ENCODE measurements at places on chromosomes 7 and 10. TPM values are rescaled to one million over a fixed set of nuclear protein-coding genes. Genes with fewer than 3 reads are reported as not detected.

GRCh38 chr7:28954471-28954870, 3.7 kb downstream of the TRIL start:
- H3K27ac ChIP-seq = no peak overlapping the region
- H3K36me3 ChIP-seq = peaks cover 6% of the 10 kb centered on the region
- peaks cover 18% of the 10 kb centered on the region for H3K4me1 ChIP-seq
- peaks cover 68% of the 10 kb centered on the region for H3K27me3 ChIP-seq
- DNase-seq = no peak

DNA sequence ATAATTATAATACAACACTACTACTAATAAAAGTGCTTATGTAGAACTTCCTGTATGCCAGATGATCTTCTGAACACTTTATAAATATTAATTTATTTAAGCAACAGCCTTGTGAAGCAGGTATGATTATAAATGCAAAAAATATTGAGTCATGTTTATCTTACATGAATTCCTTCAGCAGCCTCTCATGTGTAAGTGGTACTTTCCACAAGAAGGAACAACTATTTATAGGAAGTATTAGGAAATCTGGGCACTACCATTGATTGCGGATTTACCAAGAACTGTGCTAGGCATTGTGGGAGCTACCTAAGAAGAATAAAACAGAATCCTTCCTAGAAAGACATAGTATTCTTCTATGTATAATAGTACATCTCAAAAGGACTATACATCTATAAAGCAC, 10.7 kb upstream of the STEAP4 start:
- H3K4me1 ChIP-seq = no peaks in the 10 kb centered on the region
- H3K27me3 ChIP-seq = peaks cover 10% of the 10 kb centered on the region
- H3K27ac ChIP-seq = no peak overlapping the region
- no peak overlapping the region for H3K4me3 ChIP-seq
- DNase-seq = no peak

GRCh38 chr10:69458430-69459100, 7.3 kb downstream of the TSPAN15 start:
- no peak for DNase-seq
- H3K36me3 ChIP-seq = no peaks in the 10 kb centered on the region
- no peak overlapping the region for H3K4me3 ChIP-seq
- peaks cover 23% of the 10 kb centered on the region for H3K4me1 ChIP-seq
- peak overlapping the region; percentile 27 for H3K27ac ChIP-seq

DNA sequence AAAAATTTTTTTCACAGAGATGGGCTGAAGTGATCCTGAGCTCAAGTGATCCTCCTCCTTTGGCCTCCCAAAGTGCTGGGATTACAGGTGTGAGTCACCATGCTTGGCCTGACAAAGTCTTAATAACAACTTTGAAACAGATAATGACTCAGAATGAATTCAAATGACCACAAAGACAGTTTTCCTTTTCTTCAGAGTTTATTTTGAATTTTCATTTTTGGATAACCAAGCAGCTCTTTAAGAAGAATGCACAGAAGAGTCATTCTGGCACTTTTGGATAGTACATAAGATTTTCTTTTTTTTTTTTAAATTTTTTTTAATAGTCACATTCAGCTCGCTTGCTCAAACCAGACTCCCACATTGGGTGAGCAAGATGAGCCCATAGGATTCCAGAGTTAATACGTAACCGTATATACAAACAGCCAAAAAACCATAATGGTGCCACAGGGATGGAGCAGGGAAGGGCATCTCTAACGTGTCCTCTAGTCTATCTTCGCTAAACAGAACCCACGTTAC, 43.0 kb upstream of the NMT2 start:
- H3K4me3 ChIP-seq = no peak overlapping the region
- H3K27me3 ChIP-seq = no peaks in the 10 kb centered on the region
- peaks cover 9% of the 10 kb centered on the region for H3K36me3 ChIP-seq
- no peak overlapping the region for H3K27ac ChIP-seq
- H3K4me1 ChIP-seq = peaks cover 41% of the 10 kb centered on the region
- DNase-seq = no peak

DNA sequence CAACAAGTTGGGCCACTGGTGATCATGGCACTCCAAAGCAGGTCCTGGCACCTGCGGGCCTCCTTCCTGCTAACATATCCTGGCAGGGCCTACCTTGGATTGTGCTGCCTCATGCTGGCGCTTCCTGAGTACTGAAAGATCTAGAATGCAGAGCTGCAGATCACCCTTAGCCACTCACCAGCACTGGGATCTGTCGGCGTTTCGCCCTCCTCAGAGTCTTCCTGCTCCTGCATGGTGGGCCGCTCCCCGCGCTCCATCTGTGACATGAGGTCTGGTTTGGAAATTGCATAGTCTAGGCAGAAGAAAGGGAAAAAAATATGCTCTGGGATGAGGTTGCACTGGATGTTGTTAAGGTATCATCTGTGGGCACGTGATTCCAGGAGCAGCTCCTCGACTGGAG, 10.0 kb downstream of the ZNF777 start:
- peak; percentile 18 for DNase-seq
- no peak overlapping the region for H3K27ac ChIP-seq
- H3K27me3 ChIP-seq = no peaks in the 10 kb centered on the region
- H3K36me3 ChIP-seq = peaks cover 49% of the 10 kb centered on the region

GRCh38 chr7:151346470-151346769, 4.8 kb downstream of the NUB1 start:
- DNase-seq = no peak
- H3K27ac ChIP-seq = no peak overlapping the region
- peaks cover 53% of the 10 kb centered on the region for H3K36me3 ChIP-seq
- no peaks in the 10 kb centered on the region for H3K27me3 ChIP-seq
- no peak overlapping the region for H3K4me3 ChIP-seq
- H3K4me1 ChIP-seq = peaks cover 39% of the 10 kb centered on the region

DNA sequence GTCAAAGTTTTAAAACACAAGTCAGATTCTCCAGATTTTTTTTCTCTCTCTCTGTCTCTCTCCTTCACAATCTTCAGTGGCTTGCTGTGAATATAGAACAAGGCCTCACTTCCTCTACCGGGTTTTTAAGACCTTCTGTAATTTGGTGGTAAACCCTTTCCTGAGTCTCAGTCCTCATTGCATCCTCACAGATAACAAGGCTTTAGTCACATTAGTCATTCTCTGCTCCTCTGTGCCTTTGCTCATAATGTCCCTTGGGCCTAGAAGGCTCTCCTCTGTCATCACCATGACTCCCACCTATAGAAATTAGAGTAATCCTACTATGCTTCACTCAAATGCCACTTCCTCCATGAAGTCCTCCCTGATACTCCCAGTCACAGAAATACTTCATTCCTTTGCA, 172.7 kb upstream of the HPS1 start:
- H3K27ac ChIP-seq = no peak overlapping the region
- DNase-seq = no peak
- peaks cover 13% of the 10 kb centered on the region for H3K27me3 ChIP-seq
- no peak overlapping the region for H3K4me3 ChIP-seq

DNA sequence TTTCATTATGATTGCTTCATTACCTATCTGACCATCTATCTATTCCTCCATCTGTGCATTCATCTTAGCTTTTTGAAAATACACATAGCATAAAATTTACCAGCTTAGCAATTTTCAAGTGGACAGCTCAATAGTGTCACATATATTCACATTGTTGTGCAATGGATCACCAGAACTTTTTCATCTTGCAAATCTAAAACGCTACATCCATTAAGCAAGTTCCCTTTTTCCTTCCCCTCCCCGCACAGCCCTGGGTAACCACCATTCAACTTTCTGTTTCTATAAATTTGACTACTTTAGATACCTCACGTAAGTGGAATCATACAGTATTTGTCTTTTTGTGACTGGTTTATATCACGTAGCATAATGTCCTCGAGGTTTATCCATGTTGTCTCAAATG, 78.0 kb upstream of the ADRB1 start:
- no peak for DNase-seq
- no peak overlapping the region for H3K27ac ChIP-seq
- peaks cover 24% of the 10 kb centered on the region for H3K4me1 ChIP-seq
- H3K27me3 ChIP-seq = peaks cover 7% of the 10 kb centered on the region
- H3K36me3 ChIP-seq = peaks cover 7% of the 10 kb centered on the region

DNA sequence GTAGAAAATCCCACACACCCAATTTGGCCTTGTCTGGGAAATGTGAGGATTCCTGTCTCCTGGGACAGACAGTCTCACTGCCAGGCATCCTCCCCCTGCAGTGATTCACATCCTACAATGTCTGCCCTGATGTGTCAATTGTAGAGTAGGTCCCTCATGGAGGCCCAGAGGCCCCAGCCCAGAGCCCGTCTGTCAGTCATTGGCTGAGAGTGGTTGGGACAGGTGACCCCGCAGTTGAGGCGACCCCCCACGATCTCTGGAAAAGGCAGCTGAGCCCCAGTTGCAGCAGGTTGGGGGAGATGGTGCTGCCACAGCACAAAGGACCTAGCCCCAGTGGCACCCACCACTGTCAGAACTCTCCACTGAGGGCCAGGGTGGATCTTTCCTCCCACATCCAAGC, 84.3 kb upstream of the INSIG1 start:
- no peaks in the 10 kb centered on the region for H3K36me3 ChIP-seq
- H3K27me3 ChIP-seq = peaks cover 6% of the 10 kb centered on the region
- no peak overlapping the region for H3K4me3 ChIP-seq
- H3K27ac ChIP-seq = no peak overlapping the region

DNA sequence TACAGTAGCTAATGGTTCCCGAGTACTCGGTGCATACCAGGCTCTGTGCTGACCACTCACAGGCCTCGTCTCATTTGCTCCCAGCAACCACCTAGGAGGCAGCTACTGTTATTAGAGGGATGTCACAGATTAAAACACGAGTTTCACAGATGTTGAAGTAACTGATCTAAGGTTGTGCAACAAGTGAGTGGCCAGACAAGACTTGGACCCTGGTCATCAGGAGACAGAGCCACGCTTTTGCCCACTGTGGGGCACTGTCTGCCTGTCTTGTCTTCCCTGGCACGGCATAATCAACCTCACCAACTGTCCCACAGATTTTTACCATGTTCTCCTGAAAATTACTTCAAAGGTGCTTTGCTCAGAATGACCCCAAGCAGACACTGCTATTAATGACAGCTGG, 111.6 kb upstream of the HABP2 start:
- H3K27ac ChIP-seq = no peak overlapping the region
- no peak overlapping the region for H3K4me3 ChIP-seq
- DNase-seq = no peak

DNA sequence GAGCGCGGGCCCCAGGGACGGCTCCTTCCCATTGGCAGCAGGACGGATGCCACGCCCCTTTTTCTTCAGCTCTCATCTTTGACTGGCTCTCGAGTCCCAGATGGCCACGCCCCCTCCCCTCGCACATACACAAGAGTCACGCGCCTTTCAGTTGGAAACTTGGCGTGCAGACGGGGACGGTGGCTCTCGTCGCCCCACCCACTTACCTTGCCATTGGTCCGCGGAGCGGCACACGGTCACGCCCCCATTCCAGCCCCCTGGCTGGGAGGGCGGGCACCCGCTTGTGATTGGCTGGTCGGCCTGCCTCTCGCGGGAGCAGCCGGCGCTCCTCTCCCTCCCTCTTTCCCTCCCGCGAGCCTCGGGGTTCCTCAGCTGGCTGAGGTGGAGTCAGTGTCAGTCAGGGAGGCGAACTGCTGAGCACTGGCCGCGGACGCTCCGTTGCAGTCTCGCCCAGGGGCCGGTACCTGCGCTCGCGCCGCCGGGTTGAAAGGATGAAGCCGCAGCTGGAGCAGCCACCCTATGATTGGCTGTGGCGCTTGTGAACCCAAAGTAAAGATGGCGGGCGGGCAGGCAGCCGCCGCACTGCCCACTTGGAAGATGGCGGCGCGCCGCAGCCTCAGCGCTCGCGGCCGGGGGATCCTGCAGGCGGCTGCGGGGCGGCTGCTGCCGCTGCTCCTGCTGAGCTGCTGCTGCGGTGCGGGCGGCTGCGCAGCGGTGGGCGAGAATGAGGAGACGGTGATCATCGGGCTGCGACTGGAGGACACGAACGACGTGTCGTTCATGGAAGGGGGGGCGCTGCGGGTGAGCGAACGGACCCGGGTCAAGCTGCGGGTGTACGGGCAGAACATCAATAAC, at the start of gene CNNM2:
TSS of gene CNNM2 (plus strand) at position 333 of the 855 bp plus-strand sequence. CDS start at position 520, 187 bp downstream.
- H3K4me1 ChIP-seq = peaks cover 62% of the 10 kb centered on the region
- peak within 1 kb of the TSS; percentile 92 for H3K4me3 ChIP-seq
- DNase-seq = peak; percentile 100
- peak within 1 kb of the TSS; percentile 93 for H3K27ac ChIP-seq
- H3K27me3 ChIP-seq = no peaks in the 10 kb centered on the region
- peaks cover 24% of the 10 kb centered on the region for H3K36me3 ChIP-seq

DNA sequence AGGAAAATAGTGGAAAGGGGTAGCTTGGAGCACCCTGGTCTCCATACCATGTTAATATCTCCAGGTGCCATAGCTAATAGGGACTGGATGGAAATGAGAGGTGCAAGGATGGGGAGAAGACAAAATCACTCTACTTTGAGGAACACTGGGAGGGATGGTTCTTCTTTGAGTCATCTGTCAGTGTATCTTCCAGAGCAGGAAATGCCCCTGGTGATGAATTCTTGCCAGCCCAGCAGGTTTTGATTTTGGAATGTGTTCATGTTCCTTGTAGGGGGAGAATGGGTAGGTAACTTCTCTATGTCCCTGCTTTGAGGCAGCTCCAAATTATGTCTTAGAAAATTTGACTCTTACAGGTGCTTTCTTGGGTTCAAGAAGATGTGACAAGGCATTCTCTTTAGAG, 177.0 kb upstream of the GLI3 start:
- H3K36me3 ChIP-seq = no peaks in the 10 kb centered on the region
- no peaks in the 10 kb centered on the region for H3K4me1 ChIP-seq
- DNase-seq = no peak
- no peak overlapping the region for H3K27ac ChIP-seq
- no peak overlapping the region for H3K4me3 ChIP-seq
- no peaks in the 10 kb centered on the region for H3K27me3 ChIP-seq

The PVRIG gene
- 61.6 TPM for total RNA-seq

The CHRM2 gene
- total RNA-seq = not detected

The HOXA4 gene
- total RNA-seq = not detected

The TUBAL3 gene
- total RNA-seq = not detected

The CDNF gene
- total RNA-seq = 1.2 TPM

The UNCX gene
- not detected for total RNA-seq

The ZNF727 gene
- not detected for total RNA-seq

The TRPV5 gene
- not detected for total RNA-seq
